NCI-H2029 (cell line): ENCODE measurements at places on chromosomes 7 and 10.

DNA sequence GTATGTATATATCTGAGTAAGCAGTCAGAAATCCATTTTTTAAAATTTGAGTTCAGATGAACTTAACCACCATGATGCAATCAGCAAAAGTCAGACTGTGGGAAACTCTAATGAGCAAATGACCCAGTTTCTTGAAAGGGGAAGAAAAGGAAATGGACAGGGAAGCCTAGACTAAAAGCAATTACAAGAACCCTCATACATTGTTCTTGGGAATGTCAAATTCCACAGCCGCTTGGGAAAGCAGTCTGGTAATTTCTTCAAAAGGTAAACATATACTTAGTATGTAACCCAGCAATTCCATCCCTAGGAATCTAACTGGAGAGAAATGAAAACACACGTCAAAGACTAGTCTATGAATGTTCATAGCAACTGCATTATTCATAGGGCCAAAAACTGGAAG, 16.4 kb upstream of the FOXK1 start:
- no peak for DNase-seq

DNA sequence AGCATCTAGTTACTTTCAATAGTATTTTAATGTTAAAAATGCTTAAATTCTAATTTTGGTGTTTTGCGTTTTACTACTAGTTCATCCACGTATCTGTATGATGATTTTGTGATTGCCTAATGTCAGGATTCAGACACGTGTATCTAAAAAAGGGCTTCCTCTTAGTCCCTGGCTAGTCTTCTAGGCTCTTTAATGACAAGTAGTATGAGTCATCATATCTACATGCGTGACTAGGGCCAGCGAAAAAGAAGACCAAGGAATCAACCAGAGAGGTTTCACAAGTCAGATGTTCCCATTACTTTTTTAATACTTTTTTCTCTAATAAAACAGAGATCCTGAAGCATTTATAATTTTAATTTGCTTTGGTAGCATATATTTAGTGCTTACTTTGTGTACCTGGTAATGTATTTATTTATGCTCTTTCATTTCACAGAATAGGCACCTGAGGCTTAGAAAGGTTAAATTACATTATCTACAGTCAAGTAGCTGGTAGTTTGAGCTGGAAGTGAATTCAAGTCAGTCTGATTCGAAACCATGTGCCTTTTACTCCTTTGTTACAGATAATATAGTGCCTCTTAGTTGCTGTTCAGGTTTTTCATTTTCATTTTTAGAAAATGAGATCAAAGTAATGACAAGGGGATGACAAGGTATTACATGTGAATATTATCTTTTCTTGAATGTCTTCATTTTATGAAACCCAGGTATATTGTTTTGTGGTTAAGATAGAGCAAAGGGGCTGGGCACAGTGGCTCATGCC, 140.3 kb downstream of the FOXP2 start:
- peak; percentile 11 for DNase-seq

GRCh38 chr10:28914701-28915100, 237.4 kb downstream of the BAMBI start:
- DNase-seq: no peak

DNA sequence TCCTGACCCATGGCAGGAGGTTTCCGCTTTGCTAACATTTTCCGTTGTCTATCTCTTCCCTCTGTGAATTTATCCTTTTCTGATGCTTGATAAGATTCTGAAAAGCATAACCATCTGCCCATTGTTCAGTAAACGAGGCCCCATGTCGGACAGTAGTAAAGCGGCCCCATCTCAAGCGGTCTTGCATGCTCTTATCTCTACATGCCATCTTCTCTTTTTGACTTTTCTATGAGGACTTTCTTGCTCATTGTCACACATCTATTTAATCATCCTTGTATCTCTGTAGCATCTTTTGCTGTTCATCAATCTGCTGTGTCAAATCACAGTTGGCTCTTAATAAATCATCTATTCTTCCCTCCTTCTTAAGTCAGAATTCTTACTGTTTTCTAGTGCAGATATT, 37.6 kb downstream of the ZNF248 start:
- DNase-seq: no peak

GRCh38 chr7:17934612-17935240, 5.6 kb downstream of the SNX13 start:
- DNase-seq: no peak

DNA sequence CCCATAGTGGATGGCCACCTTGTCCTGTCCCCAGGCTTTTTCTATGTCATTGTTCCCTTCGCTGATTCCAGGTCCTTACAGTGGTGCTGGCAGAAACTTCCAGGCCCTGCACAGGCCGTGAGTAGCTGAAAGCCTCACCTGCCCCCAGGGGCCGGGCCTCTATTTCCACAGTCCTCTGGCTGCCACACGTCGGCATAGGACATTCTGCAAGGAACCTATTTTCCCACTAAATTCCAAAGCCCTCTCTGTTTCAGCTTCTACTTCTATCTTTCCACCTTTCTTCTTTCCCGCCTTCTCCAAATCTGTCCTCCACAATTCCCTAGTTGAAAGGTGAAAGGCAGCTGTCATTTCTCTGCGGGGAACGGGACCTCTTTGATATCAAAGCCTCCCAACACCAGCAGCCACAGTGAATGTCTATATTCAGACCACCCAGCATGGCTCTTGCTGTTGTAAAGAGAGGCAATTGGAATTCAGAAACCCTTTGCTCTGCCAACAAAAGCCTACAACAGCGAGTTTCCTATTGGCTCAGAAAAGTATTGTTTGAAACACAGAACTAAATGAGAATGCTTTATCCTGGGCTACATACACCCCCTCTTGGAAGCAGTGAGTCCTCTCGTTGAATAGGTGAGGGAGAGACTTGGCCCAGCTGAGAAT, 607.7 kb downstream of the GALNT17 start:
- no peak for DNase-seq

DNA sequence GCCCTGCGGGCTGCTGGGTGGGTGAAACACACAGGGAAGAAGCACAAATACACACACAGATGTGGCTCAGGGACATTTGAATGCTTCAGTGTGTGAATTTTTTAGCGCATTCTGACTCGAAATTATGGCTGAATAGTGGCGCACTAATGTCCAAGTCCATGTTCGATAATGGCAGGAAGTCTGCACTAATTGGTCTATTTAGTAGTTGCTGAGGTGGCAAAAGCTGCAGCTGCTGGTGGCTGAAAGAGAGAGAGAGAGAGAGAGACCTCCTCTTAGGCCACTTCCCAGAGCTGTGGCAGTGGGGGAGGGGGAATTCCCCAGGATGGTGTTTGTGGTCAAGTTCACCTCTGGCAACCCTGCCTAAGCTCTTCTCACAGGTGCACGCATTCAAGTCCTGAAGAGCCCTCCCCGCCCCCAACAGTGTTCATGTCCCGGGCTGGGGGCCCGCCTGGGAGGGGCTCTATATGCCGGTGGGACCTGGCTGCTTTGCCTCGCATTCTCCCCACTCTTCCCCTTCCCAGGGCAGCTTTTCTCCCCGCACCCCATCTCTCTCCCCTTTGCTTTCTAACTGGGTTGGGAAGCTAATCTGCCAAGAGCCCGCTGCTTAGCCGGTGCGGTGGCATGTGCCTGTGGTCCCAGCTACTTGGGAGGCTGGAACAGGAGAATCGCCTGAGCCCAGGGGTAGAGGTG, 6.0 kb upstream of the MNX1 start:
- no peak for DNase-seq

DNA sequence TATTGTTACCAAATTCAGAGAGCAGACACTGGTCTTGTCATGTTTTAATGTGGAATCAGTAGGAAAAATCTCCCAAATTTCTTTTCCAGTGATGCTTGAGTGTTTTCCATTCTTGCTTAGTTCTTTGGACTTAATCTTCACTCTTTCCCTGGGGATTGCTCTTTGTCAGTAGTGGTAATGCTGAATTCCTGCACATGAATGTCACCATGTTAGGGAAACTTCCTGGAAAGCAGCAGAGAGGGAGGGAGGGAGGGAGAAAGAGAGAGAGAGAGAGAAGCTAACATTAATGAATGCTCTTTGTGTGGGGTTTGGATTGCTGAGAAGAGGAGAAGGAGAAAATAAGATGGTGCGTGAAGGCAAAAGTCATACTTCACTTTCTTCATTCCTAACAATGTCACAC, 295.3 kb upstream of the COBL start:
- DNase-seq: no peak

DNA sequence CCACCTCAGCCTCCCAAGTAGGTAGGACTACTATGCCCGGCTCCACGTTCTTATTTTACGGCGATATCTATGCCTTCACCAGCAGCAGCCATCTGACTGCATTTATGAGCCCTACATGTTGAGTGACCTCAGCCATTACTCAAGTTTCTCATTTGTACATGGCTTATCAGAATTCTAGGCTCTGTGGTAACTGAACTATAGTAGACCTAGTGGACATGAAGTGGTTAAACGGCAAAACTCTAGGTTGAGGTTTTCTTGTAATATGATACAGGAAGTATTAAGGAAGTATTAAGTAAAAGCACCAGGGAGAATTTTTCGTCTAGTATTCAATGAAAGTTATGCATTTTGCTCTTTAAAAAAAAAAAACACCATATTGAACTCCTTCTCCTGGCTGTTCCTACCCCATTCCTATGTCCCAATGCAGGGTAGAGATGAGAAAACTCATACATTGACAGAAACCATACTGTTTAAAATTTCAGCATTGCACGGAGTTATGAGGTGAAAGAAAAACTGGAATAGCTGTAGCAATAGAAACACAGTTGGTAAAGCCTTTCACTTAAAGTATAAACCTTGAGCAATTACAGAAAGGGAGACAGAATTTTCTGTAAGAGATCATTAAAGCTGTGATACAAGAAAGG, 39.8 kb upstream of the EPC1 start:
- DNase-seq: no peak

GRCh38 chr7:138943061-138943460, 38.1 kb downstream of the KIAA1549 start:
- peak; percentile 5 for DNase-seq

DNA sequence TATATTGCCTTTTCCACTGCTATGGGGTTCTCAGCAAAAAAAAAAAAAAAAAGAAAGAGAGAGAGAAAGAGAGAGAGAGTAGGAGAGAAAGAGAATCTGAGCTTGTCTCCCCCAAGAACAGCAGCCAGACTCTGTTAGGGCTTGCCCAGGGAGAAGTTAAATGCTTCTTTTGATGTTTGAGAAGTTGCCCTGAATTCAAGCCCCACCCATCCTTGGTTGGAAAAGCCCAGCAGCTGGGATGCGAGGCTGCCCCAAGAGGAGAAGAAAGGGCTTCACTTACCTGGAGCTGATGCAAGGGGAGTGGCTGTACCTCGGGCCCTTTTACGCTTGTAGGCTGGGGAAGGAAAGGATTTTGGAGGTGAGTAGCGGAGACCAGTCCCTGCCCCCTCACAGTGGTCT, 20.9 kb upstream of the MGMT start:
- no peak for DNase-seq

GRCh38 chr10:98170249-98171117, 36.0 kb downstream of the R3HCC1L start:
- DNase-seq: no peak

GRCh38 chr7:42084263-42084662, 152.7 kb downstream of the GLI3 start:
- DNase-seq: no peak

DNA sequence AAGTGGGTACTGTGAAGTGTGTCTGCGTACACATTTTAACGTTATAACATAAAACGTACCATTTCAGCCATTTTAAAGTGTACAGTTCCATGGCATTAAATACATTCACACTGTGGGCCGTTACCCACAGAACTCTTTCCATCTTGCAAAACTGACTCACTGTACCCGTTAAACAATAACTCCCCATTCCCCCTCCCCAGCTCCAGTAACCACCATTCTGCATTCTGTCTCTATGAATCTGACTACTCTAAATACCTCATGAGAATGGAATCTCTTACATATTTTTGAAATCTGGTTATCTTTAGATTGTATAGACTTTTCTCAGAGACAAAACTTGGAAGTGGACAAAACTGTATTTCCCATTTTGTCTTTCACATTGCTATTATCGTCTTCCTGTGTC, 9.3 kb downstream of the ARL3 start:
- DNase-seq: no peak

GRCh38 chr10:86782701-86783418, 26.4 kb downstream of the BMPR1A start:
- no peak for DNase-seq

- no peak for DNase-seq
Measured at GRCh38 chr7:90597563-90598253, 1.6 kb downstream of the CDK14 start.

DNA sequence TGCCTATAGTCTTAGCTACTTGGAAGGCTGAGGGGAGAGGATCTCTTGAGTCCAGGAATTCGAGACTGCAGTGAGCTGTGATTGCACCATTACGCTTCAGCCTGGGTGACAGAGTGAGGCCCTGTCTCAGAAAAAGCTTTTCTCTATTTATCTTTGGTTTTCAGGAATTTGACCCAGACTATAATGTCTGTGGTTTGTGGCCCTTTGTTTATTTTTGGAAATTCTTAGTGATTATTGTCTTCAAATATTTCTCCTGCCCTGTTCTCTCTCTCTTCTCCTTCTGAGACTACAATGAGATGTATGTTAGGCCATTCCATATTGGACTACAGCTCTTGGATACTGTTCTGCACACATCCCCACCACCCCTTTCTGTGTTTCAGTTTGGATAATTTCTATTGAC, 4.7 kb downstream of the MUC12 start:
- no peak for DNase-seq

DNA sequence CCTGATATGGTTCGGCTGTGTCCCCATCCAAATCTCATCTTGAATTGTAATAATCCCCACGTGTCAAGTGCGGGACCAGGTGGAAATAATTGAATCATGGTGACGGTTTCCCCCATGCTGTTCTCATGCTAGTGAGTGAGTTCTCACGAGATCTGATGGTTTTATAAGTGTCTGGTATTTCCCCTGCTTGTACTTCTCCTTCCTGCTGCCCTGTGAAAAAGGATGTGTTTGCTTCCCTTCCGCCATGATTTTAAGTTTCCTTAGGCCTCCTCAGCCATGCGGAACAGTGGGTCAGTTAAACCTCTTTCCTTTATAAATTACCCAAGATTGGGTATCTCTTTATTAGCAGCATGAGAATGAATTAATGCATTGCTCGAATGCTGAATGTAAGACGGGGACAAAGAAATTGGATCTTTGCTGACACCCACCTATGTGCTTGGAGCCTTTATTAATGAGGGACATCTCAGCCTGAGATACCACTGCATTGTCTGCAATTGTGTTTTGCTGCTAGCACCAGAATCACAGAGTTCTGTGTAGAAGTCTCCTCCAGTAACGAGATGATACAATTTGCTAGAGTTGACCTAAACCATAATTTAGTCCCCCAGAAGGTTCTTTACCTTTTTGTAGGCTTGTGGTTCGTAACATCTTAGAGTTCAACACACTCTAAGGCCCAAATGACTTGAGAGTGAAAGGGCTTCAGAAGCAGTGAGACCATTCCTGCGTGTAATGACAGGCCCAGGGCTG, 28.6 kb downstream of the SLC35B4 start:
- no peak for DNase-seq

GRCh38 chr10:110893559-110894179, 21.9 kb downstream of the PDCD4 start:
- DNase-seq: peak; percentile 2

GRCh38 chr7:130162196-130162595, 43.0 kb downstream of the TMEM209 start:
- DNase-seq: no peak

GRCh38 chr10:110501142-110501937, 3.6 kb downstream of the DUSP5 start:
- DNase-seq: peak; percentile 13
